ENCODE measurements at places on chromosomes 4 and X. TPM values are rescaled to one million over a fixed set of nuclear protein-coding genes. Genes with fewer than 3 reads are reported as not detected.

CCDC149 gene
- total RNA-seq: 0.61 TPM

ETDB gene
- not detected for total RNA-seq

PDGFC gene
- not detected for total RNA-seq

TNMD gene
- not detected for total RNA-seq

CXCL3 gene
- total RNA-seq: not detected

PCDH11X gene
- not detected for total RNA-seq

COX18 gene
- total RNA-seq: 25.8 TPM

CFI gene
- total RNA-seq: not detected

CTAG2 gene
- total RNA-seq: not detected

RAB39B gene
- 13.4 TPM for total RNA-seq

DCHS2 gene
- total RNA-seq: not detected

MAGEB10 gene
- total RNA-seq: not detected

ADH7 gene
- not detected for total RNA-seq

CXCL1 gene
- total RNA-seq: not detected

NAT8L gene
- 0.99 TPM for total RNA-seq

MUC7 gene
- total RNA-seq: not detected

GBA3 gene
- not detected for total RNA-seq

RPL34 gene
- 1,695 TPM for total RNA-seq

CCNA2 gene
- 105 TPM for total RNA-seq

TXK gene
- total RNA-seq: 48.2 TPM

ODAPH gene
- not detected for total RNA-seq

PDLIM3 gene
- 0.48 TPM for total RNA-seq

FAM9B gene
- not detected for total RNA-seq

RAB40A gene
- 0.68 TPM for total RNA-seq

All from activated naive CD4-positive, alpha-beta T cell treated with anti-CD3 and anti-CD28 coated beads, Interleukin-2, amount 50 U/mL, for 72 hours (primary cell).